ENCODE measurements at places on chromosomes 6 and 20.

DNA sequence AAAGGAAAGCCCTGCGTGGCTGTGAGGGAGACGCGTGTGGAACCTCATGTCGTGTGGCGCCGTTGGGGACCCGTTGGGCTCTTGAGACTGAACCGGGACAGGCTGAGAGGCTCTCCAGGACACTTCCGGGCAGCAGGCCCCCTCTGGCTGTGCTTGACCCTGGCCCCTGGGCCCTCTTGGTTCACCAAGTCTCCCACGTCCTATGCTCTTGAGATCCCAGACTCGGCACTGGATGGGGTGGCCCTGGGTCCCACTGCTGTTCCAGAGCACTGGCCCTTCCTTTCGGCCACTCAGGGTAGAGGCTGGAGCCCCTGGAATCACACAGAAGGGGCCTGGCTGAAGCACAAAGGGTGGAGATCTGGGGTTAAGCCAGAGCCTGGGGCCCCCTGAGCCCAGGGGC lies 30.4 kb downstream of the NTSR1 start:
- no peak for DNase-seq

DNA sequence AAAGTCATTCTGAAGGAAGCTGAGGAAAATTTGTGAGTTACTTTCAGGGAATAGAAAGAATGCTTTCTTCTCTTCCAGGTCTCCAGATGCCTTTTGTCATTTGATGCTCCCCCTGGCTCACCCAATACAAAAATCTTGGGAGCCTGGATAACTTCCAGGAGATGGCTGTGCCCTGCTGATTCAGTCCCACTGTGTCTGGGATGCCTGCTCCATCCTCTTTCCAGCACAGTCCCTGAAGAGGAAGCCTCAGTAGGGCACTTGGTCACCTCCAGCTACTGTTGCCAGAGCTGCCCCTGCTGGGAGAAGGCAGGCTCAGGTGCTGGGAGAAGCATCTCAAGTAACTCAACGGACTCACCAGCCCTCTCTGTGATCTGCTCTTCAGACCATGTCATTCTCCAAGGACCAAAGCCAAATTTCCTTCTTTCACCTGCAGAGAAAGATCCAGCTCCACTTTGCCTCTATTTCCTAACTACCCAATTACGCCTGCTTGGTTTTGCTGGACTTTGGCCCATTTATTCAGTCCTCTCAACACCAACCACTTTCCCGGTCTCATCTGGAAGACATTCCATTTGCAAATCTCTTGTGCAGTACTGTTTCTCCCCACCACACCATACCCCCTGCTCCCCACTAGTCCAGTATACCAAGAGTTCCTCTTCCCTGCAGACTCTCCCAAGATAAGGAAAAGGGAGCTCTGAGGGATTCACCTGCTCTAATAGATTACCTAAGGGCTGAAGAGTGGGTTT lies 53.3 kb downstream of the SLC23A2 start:
- no peak for DNase-seq

DNA sequence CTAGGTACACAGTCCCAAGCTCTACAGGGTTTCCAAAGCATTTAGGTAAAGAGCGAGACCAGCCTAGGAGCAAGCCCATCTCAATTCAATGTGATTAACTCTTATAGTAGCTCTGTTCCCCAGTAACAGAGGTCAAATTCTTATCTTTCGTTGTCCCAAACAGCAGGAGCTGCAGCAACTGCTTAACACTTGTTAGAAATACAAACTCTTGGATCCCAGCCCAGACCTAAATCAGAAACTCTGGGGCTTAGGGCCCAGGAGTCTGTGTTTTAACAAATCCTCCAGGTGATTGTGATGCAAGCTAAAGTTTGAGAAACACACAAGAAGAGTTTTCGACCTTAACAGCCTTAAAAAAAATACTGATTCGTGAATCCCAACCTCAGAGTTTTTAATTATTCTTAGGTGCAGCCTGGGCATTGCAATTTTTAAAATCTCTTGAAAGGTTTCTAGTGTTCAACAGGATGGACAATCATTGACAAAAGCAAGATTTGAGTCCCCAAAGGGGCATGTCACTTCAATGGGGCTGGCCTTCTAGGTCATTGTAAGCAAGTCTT lies 127.4 kb upstream of the HCRTR2 start:
- DNase-seq: no peak

GRCh38 chr20:12289465-12289864 lies 371.8 kb downstream of the BTBD3 start:
- no peak for DNase-seq
